ENCODE measurements at places on chromosomes 3 and 15.
A peak's percentile ranks its signal among the peaks of the same experiment; 100 is the strongest.

DNA sequence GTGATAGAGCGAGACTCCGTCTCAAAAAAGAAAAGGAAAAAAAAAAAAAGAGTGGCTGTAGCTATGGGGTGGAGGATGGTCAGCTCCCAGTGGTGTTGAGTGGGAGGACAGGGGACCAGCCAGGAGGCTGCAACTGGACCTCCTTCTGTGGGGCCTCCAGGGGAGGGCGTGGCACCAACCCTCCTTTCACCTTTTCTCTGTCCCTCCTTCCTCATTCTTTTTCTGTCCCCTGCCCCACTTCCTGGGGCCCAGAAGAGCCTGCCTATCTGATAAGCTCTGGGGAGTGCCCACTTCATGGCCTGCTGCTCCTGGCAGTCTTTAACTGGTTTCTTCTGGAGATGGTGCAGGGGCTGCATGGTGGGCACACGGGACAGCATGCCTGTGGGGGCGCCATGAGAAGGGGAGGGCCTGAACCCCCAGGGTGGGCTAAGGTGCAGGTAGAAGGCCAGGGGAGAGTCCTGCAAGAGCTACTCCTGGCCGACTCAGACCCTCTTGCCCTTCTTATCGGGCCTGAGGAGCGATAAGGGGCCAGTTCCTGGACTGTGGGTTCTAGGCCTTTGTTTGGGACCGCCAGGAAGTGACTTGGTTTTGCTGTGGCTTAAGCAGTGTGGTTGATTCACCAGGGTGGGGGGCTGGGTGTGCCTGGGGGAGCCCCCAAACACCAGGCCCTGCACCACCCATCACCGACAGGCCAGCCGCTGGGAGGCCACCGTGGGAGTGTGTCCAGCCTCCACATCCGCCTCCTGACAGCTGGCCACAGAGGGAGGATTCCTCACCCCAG, 49.4 kb upstream of the FLNB start:
- DNase-seq, result peak; percentile 64

DNA sequence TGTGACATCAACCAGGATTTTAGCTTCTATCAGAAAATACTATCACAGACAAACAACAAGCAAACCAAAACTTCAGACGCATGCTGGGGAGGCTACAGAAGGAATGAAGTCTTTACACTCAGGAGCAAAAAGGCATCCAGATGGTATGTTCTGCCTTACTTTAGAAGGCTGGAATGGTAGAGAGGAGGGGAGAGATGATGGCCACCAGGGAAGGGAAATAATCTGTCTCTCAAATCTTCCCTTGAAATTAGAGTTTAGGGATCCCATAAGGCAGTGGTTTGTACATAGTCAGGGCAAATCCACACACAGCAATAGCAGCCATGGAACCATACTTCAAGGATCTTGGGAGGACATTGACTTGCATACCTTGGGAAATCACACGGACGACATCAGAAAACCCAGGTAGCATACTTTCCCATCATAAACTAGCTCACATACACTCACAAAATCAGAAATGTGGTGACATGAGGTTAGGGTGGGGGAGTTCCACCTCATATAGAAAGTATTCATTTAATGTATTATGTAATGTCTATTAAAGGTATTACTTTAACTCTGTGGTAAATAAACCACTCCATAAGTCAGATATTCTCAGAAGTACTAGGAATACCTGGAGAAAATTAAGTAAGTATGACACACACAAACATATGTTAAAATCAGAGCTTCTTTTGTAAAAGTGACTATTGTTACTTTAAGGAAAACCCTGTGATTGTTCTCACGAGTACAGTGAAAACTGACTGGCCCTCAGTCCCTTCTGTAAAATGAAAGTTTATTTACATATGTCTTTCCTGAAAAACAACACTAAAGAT, 9.4 kb downstream of the BTLA start:
- no peak for DNase-seq

DNA sequence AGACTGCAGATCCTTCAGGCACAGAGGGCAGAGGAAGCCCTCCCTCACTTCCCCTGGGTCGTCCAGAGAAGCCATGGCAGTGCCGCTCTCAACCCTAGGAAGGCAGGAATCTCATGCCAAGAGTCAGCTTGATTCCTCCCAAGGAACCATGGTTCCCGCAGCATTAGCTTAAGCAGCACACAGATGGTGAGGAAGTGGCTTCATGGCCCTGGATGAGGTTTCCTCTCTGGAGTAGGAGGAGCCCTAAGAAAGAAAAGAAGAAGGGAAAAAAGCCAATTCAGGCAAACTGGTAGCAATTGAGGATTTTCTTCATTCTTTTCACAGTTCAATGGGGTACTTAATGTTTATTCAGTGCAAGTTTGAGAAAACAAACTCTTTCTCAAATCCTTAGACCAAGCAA, 2.9 kb downstream of the RBSN start:
- no peak for DNase-seq

- peak; percentile 9 for DNase-seq
These were observed 62.9 kb downstream of the SLC28A2 start for GRCh38 chr15:45314960-45315359.

GRCh38 chr3:1843111-1843510, 255.6 kb upstream of the CNTN4 start:
- no peak for DNase-seq

- DNase-seq, result no peak
These were observed 255.0 kb downstream of the CLSTN2 start for GRCh38 chr3:140189976-140190375.

DNA sequence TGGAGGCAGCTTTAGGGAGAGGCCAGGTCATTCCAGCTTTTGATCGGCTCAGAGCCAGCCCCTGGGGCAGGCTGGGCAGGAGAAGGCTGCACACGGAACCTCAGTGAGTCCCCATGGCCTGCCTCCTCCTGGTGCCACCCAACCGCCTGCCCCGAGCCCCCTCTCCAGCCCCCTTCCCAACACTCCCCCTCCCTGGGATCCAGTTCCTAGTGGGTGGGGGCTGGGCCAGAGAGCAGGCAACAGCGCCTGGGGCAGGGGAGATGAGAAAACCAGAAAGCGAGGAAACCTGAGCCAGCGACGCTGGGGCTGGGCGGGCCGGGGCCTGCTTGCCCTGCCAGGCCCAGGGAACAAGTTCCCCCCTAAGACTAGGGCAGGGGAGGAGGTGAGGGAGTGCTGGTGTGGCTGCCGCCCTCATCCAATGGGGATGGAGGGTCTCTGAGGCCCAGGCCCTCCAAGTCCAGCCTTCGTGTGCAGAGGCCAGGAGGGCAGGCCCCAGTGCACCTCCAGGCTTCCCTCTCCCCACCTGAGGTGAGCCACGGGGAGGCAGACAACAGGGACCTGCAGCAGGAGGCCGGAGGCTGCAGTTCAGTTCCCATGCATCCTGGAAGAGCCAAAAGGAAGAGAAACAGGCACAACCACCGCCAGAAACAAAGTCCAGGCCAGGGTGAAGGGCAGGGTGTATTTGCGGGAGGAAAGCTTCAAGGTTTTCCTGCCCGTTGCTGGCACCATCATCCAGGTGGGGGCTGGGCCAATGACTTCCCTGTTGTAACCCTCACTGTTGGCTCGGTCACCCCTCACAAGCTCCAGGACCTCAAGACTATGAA, 4.0 kb upstream of the SEMA3F start:
- DNase-seq, result no peak

- DNase-seq, result peak; percentile 7
These were observed 40.5 kb downstream of the TRAT1 start for GRCh38 chr3:108862865-108863798.

DNA sequence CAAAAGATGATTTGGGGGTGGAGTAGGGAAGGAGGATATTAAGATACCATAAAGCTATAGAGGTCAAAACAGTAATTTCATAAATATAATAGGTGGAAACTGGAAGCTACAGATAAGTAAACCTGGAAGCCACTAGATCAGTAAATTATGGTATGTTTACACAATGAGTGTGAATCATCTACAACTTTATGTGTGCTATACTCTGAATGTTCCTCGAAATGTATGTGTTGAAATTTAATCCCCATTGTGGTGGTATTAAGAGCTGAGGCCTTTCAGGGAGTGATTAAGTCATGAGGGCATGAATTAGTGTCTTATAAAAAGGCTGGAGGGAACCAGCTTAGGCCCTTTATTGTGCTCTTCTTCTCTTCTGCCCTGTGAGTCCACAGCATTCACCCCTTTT, 25.2 kb downstream of the EOMES start:
- no peak for DNase-seq

DNA sequence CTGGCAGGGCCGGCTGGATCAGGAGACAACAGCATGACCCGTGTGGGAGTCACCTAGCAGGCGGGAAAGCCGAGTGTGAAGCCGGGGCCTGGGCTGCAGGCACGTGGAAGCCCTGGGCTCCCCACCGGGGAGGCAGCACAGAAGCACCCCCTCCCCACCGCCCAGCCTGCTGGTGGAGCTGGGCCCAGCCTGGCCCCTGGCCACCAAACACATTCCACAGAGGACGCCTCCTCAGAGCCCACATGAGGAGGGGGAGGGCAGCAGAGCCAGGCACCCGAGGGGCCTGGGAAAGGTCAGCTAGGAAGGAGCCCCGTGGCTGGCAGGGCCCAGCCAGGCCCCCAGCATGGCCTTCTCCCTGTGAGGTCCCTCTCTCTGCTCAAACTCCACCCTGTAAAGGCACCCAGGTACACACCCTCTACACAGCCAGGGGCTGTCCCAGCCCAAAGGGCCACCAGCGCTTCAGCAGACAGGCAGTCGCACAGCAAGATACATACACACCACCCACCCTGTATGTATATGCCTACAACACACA, 4.5 kb downstream of the PLXNB1 start:
- no peak for DNase-seq

DNA sequence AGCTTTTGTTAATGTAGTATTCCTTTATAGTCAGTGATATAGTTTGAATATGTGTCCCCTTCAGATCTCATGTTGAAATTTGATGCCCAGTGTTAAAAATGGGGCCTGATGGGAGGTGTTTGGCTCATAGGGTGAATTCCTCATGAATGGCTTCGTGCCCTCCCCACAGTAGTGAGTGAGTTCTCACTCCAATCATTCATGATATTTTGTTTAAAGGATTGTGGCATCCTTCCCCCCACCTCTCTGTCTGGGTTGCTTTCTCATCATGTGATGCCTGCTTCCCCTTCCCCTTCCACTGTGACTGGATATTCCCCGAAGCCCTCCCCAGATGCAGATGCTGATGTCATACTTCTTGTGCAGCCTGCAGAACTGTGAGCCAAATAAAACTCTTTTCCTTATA, 649.8 kb upstream of the NR2F2 start:
- DNase-seq, result no peak

DNA sequence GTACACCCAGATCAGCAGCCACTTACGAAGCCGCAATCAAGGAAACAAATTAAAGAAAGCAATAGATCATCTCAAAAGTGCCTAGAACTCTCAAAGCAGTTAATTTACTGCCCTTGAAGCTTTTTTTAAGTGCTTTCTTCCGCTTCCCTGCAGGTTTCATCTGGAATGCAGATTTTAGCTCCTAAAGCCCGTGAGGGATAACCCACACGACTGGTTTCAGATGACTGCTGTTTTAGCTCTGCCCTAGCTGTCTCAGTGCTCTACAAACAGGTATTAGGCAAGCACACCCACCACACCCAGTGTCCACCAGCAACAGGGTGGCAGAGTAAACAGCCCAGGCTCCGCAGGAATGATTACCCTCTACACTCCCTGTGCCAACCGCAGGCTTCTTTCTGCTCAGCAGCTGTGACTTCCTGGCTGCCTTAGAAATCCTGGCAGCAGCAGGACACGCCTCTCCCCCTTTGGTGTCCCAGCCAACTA, 126.0 kb downstream of the FMN1 start:
- DNase-seq, result no peak

DNA sequence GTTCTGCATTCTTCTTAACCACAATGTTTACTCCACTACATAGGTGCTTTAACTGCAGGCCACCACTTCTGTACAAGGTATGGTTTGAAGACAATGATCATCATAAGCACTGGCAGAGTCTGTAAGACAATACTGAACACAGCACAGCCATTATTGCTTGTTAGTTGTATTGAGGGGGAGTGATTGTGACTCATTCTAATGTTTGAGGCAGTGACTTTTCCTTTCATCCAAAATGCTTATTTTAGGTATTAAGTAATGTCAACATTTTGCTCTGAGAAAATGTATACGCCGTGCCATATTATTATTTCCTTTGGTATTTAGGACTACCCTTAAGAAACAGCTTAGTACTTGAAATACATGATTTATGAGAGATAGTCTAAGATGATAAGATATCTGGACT, 618.2 kb upstream of the ZNF717 start:
- DNase-seq, result peak; percentile 70

DNA sequence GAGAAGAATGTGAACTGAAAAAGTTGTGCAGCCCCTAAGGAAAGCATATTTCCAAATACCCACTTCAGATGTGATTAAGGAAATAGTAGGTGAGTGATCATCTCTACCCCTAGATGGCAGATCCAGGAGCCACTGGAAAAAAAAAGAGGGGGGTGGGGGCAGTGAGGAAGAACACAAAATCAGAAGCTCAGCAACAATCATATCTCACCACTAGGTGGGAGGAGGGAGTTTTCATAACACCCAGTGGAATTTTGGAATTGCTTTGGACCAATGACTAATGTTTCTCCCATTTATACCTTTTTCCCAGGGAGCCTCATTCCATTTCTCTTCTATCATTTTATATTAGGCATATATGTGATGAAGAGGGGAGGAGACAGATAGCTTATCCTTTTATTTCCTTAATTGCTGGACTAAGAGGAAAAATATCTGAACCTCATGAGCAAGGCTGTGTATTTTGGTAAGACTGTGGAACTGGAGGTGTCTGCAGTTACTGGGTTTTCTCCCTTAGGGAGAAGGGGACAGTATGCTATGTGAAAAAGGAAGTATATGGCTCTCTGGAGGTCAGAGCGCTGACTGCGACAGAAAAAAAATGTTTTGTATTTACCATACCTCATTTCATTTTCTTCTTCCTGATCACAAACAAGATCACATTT, 363.4 kb downstream of the GAP43 start:
- DNase-seq, result no peak

DNA sequence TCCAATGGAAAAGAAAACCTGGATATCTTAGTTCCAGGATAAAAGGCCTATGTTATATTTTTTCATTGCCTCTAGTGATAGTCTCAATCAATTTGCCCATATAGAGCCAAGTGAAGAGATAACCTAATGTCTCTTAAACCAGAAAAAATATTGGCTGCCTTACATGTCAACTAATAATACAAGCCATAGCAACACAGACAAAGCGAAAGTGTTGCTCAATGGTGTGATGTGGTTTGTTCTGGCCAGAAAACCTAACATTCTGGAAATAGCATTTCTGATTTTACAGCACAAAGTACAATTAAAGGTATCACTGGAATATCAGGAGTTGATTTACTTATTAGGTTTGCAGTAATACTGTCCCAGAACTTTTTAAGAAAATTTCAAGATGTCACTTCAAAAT, 101.5 kb downstream of the ATP8B4 start:
- peak; percentile 22 for DNase-seq

DNA sequence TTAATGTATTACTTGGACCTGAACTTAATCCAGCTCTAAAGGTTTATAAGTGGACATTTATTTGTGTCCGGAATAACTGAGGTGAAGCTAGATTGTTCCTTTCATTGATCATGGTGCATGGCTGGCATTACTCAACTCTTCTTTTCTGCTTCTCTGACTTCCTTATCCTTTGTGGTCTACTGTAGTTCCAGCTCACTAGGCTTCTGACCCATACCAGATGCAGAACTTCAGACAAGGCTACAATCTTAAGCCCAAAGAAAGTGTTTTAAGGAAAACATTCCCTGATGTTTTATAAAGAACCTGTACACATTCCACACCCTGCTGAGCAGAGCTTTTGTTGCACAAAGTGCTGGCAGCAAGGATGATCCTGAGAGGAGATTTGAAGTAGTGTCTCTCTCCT, 250.8 kb upstream of the TGFBR2 start:
- DNase-seq, result peak; percentile 26

GRCh38 chr3:191702121-191702520, 241.2 kb downstream of the PYDC2 start:
- no peak for DNase-seq

All from fibroblast of villous mesenchyme (primary cell).